Testis (tissue), 5 donors: ENCODE measurements at places on chromosomes 7 and 10. TPM values are rescaled to one million over a fixed set of nuclear protein-coding genes. Genes with fewer than 3 reads are reported as not detected.

DNA sequence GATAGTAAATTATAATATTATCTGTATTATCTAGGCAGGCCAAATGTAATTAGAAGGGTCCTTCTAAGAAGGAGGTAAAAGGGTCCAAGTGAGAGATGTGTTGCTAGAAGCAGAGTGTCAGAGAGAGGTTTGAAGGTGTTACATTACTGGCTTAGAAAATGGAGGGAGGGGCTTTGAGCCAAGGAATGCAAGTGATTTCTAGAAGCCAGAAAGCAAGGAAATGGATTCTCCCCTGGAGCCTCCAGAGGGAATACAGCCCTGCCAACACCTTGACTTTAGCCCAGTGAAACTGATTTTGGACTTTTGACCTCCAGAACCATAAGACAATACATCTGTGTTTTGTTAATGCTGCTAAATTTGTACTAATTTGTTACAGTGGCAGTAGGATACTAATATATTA, 97.9 kb upstream of the IL6 start:
- no peak for DNase-seq

GRCh38 chr7:37927773-37928444, 7.5 kb downstream of the EPDR1 start:
- DNase-seq, result peak; percentile 31

DNA sequence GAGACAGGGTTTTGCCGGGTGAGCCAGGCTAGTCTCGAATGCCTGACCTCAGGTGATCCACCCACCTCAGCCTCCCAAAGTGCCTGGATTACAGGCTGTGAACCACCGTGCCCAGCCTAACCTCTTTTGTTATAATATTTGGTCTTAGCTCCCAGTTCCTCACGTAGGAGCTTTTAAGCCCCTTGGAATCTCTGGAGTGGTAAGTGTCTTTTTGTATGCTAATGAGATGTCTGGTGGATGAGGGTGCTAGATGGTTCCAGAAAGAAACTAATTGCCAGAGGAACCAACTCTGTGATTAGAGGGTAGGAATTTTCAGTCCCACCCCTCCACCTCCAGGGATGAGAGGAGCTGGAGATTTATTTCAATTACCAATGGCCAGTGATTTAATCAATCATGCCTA, 5.3 kb upstream of the ARPC1A start:
- DNase-seq, result no peak

The IFIT1B gene
- not detected for total RNA-seq

The CDC14C gene
- 3.8 TPM for total RNA-seq

- no peak for DNase-seq
Observed at GRCh38 chr7:143435266-143435665, 8.0 kb upstream of the TAS2R60 start.

The TMEM273 gene
- 5.3 TPM for total RNA-seq

The TLX1 gene
- 1.7 TPM for total RNA-seq

DNA sequence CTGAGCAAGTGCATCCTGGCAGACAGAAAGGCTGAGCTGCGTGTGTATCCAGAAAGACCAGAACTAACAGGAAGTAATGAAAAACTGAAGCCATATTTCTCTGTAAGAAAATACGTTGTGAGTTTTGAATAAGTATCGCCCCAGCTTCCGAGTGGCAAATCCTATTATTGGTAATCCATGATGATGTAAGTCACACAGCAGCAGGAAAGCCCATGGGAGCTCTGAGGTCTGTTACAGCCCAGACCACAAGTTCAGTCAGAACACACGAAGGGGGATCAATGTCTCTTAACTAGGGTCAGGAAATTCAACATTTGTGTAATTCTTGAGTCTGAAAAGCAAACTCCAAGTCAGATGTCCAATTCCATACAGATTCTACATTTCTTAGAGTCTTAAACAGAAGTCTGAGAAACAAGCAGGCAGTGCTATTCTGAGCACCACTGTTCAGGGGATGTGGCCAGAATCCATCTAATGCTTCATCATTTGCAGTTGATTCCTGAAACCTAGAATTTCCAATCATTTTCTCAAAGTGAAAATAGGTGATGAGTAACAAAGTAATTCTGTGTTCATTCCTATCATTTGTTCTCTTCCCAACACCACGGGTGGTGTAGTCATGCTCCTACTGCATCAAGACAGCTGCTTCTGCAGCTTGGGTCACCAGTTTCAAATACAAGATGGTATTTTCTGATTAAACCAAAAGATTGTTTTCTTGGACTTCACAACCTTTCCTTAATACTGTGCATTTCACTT, at the start of gene LRIT2:
TSS of gene LRIT2 (minus strand) at position 118 of the 747 bp plus-strand sequence. CDS start at position 94, 24 bp downstream.
- no peak for DNase-seq

DNA sequence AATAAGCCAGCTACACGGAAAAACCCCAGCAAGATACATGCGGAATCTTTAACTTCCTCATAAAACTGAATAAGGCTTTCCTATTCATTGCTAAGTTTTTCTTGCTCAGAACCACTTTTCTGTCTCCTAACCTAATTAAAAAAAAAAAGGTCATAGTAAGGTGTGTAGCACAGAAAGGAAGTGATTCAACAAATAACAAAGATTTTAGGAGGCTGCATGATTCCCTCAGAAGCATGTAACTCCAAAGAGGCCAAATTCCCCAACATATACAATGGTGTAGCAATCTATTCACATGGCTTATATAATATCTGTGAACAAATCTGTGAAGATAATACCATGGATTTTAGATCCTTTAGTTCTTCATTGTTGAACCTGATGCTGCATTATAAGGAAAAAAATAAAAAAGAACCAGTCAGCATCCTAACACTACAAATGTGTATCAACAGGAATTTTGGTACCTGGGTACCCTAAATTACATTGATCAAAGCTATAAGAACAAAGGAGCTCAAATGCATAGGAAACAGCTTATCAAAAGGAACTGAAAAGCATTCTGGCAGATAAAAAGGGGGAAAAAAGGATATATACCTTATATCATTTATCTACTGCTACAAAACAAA, 63.8 kb downstream of the IMMP2L start:
- no peak for DNase-seq

- no peak for DNase-seq
Observed at GRCh38 chr7:158286210-158286609, 301.4 kb downstream of the PTPRN2 start.

- DNase-seq, result no peak
Observed at GRCh38 chr10:65660006-65660405, 1265.8 kb upstream of the LRRTM3 start.

The KCND2 gene
- 5.1 TPM for total RNA-seq

The ITPRIP gene
- total RNA-seq, result 21.6 TPM

The PON1 gene
- 0.12 TPM for total RNA-seq

DNA sequence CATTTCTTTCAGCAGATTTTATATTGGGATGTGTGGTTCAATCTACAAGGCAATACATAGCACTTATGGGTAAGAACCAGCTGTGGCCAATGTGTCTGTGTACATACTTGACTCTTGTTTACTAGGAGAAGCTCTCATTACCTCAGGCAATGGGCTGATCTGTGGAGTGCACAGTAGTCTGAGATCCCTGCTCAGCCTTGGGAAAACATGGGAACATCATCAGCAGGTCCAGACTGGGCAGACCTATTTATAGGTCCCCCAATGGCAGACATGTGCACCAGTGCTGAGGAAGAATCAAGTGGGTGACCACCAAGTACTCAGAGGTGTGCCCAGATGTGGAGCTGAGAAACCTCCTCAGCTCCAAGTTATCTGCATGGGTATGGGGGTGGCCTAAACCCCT, 349.7 kb downstream of the KIF20B start:
- DNase-seq, result no peak

DNA sequence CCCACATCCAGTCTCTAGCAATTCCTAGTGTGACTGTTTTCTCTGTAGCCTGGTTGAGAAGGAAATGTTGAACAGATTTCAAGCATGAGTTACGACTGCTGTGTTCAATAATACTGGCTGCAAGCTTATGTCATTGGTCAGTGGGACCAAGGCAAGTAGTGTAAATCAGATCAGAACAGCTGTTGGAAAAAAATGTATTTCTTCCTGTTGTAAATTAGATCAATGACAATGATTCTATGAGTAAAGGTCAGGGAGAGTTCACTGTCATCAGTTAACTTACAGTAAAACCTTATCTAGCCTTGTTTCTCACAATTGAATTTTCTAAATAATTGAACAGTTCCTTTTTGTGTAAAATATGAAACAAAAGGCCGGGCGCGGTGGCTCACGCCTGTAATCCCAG, 6.7 kb downstream of the OTUD1 start:
- DNase-seq, result no peak

The FBXO24 gene
- 74.5 TPM for total RNA-seq

The HOXA5 gene
- 0.63 TPM for total RNA-seq

DNA sequence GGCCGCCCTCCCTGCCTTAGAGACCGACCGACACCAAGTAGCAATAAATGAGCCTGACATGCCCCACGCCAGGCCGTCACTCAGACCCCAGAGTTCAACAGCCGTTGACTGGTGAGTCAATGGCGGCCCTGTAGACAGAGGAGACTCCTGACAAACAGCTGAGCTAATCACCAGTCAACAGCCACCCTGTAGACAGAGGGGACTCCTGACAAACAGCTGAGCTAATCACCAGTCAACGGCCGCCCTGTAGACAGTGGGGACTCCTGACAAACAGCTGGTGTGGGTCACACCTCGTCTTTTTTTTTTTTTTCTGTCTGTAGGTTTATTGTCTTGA, 16.9 kb upstream of the KNDC1 start:
- no peak for DNase-seq

The ELMO1 gene
- 36.5 TPM for total RNA-seq

GRCh38 chr10:127036987-127037386, 131.8 kb downstream of the DOCK1 start:
- DNase-seq, result peak; percentile 1

The FXYD4 gene
- total RNA-seq, result 1.5 TPM

- DNase-seq, result no peak
Observed at GRCh38 chr7:20348125-20348807, 17.6 kb downstream of the ITGB8 start.
